CD4-positive, alpha-beta T cell treated with Interleukin-4 for 1 hour (primary cell): ENCODE measurements at places on chromosomes 7 and 10.

GRCh38 chr7:3235322-3235721, 65.7 kb upstream of the SDK1 start:
- DNase-seq: no peak

- DNase-seq: no peak
Measured at GRCh38 chr10:6240254-6240653, 37.5 kb downstream of the PFKFB3 start.

GRCh38 chr10:28326516-28327490, 23.9 kb upstream of the MPP7 start:
- no peak for DNase-seq

- no peak for DNase-seq
Measured at GRCh38 chr7:14850039-14850438, 52.5 kb downstream of the DGKB start.

DNA sequence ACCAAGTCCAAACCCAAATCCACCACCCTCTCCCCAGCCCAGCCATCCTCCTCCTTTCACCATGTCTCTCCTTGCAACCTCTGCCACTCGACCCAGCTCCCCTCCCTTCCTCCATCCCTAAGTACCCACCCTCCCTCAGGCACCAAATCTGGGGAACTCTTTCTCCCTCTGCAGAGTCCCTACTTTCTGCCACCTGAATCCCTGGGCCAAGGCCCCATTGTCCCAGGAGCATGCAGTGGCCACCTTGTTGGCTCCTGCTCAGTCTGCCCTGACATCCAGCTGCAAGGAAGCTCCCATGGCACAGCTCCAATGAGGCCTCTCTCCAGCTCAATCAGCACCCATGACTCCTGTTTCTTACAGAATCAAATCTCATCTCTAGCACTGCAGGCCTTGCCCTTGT, 5.5 kb upstream of the UNC5B start:
- no peak for DNase-seq

DNA sequence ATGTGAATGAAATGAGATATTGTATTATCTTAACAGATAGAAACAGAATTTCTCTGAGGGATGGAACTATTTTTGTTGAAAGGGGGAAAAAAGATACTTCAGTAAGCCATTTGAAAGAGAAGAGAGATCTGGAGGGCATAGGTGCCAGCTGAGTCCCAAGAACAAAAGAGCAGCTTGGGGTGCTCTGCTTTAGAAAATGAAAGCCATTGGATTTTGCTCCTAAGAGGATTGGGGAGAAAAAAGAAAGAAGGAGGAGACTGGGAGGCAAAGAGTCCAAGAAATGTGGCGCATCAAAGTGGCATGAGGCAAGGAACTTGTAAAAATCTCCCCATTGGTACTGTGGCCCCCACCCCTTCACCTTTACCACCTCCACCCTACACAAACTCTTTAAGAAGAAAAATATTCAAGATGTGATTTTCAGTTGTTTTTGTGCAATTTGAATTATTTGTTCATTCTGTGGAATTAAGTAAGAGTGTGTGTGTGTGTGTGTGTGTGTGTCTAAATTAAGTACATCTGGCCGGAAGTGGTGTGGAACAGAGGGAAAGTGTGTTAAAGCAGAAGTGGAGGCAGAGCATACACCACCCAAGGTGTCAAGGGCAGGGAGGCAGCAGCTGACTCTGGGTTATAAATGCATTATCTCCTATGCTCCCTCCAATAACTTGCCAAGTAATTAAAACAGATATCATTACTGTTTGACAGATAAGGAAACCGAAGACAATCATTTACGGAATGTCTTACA, 9.9 kb upstream of the GNAI1 start:
- DNase-seq: no peak

GRCh38 chr7:94303118-94303517, 91.6 kb upstream of the COL1A2 start:
- DNase-seq: no peak

DNA sequence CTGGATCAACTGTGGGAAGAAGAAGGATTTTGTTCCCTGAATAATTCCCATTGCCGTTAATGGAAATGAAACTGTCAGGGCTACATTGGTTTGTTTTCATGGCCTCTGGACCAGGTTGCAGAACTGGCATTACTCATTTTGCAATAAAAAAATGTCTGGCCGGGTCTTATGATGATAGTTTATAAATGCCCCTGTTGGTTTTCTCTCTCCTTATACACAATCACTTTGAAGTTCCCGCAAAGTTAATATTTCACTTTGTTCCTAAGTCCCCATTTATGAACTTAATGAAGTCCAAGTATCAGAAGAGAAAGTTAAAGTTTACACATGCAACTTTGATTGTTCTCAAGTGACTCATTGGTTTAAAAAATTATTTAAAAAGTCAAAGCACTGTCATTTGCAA, 150.7 kb upstream of the PRR15 start:
- DNase-seq: no peak

GRCh38 chr7:26156451-26157420, 4.7 kb downstream of the NFE2L3 start:
- DNase-seq: peak; percentile 90

- DNase-seq: no peak
Measured at GRCh38 chr7:1243290-1243963, 10.8 kb downstream of the UNCX start.

DNA sequence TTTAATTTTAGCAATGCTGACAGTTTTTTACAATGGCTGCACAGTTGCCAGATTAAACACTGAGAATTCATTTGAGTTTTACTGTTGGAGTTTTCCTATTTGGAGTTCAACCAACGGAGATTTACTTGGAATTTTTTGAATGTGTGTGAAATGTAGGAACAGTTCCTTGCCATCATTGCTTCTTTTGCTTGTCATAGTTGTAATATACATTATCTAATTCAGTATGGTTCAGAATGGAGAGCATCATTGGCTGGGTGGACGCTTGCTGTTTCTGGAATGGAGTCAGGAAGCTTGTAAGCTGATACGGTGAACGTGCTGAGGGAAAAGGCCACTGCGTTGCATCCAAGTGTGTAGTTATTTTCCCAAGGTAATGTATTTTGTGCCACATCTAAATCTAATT, 404.3 kb upstream of the KLF6 start:
- no peak for DNase-seq

- DNase-seq: no peak
Measured at GRCh38 chr7:137976232-137976631, 25.7 kb downstream of the CREB3L2 start.

GRCh38 chr7:45028138-45028919, 28.3 kb downstream of the CCM2 start:
- DNase-seq: no peak

DNA sequence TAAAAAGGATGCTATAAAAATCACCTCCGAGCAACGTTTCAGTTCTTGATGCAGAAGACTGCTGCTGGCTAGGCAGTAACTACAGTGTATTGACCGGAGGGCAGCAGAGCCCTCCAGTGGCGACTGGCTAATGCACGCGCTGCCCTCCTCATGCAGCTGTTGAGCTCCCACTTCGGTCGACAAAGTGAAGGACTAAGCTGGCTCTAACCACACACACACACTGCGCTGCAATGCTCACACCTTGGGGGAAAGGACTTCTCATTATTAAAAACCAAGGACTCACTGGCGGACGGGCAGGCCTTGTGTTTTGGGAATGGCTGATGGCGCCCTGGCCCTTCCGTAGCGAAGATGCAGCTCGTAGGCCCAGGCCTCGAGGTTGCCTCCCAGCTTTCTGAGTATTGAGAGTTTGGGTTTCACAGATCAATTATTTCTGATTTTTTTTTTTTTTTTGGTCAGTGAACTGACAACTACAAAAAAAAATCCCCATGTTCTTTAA, 120.9 kb upstream of the DIP2C start:
- DNase-seq: no peak

DNA sequence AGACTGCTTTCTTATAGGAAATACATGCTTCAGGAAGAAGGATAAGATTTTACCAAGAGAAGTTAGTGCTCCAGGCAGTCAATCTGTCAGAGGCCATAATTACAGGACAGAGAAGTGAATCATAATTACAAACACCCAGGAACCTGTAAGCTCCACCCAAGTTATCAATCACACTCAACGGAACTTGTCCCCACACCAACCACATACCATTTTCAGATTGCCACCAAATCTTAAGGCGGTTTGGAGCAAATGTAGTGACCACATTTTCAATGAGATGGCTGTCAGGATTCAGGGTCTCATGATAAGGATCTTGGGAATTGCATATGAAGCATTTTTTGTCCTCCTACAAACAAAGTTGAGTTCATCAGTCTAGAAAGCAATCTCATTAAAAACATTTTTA, 4.8 kb downstream of the LAMB1 start:
- no peak for DNase-seq

DNA sequence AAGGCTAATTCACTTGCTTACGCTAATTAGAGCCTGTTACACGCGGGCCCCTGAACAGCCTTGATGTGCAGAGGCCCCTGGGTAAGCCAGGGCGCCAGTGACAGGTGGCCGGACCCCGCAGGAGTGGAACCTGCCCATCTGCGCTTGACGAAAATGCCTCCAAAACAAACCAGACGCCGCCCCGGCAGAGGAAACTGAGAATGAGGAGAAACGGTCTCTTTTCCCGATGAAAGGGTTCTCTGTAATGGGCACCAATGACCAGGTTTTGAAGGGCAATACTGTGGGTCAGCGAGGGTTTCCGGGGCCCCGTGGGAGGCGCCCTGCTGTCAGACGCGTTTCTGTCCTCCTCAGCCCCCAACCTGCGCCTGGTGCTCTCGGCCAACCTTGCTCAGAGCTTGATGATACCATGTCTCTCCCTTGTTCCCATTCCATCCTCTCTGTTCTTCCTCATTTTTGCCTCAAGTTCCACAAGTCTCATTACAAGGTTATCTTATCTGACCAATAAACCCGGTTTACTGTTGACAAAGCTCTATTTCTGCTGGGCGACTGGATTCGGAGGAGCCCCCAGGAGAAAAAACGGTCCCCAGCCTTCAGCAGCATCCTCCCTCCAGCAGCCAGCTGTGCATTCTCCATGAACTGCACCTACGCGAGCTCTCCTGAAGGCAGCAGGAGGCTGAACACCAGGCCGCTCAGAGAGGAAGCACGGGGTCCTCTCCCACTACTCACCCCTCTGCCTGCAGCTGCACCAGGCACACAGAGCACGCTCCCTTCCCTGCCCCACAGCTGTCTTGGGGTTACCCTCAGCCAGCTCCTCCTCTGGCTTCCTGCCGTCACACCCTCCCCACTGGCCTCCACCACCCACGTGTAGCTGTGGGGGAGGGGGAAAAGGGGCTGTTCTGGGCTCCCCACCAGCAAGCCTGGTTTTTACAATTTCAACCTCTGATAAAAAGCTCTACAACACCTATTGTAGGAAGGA, 202.0 kb downstream of the MAD1L1 start:
- peak; percentile 48 for DNase-seq

DNA sequence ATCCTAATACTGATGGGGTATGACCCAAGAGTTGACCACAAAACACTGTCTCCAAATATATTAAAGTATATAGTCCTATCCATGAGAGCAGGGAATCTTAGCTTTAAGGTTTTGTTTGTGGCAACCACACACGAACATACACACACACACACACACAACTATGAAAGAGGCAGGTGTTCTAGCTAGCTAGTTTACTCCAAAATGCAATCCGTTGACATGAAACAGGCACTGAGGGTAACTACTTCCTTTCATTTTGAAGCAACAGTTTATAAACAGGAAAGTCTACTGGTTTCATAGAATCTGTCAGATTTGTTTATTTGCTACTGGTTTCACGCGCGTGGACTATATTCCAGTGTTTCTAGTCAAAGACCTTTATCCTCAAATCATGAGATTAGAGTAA, 14.8 kb downstream of the HTR5A start:
- DNase-seq: no peak

- DNase-seq: no peak
Measured at GRCh38 chr10:50882540-50882983, 2.9 kb downstream of the A1CF start.

DNA sequence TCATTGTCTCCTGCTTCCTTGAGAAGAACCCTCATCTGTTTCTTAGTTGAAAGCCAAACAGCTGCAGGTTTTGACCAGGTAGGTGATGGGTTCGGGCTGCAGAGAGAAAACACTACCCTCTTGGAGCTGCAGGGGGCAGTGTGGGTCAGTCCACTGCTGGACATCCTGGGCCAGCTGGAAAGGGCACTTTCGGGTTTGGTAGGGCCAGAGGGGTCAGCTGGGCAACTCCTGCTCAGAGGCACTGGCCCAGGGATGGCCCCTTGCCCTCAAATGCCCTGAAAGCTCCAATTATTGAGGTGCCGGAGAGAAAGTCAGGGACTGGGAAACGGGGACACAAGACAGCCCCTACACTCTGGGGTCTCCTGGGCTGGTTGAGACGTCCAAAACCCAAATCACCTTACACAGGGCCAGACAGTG, 90.7 kb downstream of the MKI67 start:
- peak; percentile 68 for DNase-seq

GRCh38 chr10:12782537-12782936, 219.0 kb downstream of the CCDC3 start:
- DNase-seq: peak; percentile 26

GRCh38 chr10:32411797-32412498, 34.0 kb upstream of the CCDC7 start:
- no peak for DNase-seq

DNA sequence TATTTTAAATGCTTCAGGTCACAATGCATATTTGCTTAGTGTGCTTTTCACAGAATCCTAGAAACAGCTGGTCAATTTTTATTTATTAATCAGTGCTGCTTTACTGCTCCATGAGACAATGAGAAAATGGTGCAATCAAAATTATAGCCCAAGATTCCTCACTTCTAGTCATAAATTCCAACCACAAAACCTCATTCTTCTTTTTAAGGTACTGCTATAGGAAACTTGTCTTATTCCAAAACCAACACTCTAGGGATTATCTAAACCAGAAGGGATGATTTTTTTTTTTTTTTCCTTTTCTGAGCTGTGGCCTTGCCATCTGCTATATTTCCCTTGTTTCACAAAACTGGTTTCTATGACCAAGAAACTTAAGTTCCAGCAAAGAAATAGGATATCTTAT, 64.0 kb upstream of the SEMA3A start:
- DNase-seq: no peak
